ENCODE measurements at places on chromosomes 1 and 21.

DNA sequence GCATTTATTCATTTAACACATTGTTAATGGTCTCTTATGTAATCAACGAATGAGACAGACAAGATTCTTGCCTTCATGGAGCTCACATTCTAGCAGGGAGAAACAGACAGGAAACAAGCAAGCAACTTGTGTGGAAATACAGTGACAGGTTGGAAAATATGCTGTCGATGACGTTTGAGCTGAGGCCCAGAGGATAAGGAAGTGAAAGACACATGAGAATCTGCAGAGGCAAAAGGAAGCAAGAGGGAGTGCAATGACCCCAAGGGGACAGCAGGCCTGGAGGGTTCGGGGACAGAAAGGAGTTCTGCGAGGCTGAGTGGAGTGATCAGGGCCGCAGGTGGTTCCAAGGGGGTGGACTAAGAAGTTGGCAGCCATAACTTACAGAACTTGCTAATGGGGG, 60.6 kb upstream of the AKT3 start:
- no peak for DNase-seq

- DNase-seq = no peak
Observed at GRCh38 chr1:36352125-36352909, 28.9 kb upstream of the EVA1B start.

- DNase-seq = no peak
Observed at GRCh38 chr1:75725266-75725665, 757 bp downstream of the ACADM start.

GRCh38 chr1:21573475-21573874, 64.3 kb downstream of the ALPL start:
- no peak for DNase-seq

- DNase-seq = no peak
Observed at GRCh38 chr1:68558321-68559026, 61.6 kb upstream of the DEPDC1 start.

DNA sequence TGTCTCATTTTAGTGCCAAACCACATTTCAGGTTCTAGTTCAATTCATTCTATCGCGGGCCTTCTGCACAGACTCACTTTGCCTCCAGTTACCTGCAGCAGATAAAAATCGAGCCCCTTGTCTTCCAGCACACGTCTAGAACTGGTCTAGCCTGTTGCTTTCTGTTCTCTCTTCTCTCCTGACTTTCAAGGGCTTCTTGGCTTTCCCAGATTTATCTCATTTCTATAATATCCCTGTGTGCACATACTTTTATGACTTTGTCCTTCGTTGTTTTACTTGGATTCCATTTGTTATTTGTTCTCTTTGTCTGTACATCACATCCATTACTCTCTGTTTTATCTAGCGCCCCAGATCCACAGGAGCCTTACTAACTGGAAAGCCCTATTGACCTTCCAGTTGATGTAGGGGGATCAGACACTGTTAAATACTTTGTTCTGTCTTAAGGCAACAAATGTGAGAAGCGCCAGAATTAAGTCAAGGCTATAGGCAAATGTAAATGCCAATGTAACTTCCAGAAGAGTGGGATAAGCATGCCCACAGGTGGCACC, 284.5 kb upstream of the ADGRL4 start:
- no peak for DNase-seq

GRCh38 chr21:45963232-45963570, 18.4 kb upstream of the COL6A1 start:
- DNase-seq = no peak

DNA sequence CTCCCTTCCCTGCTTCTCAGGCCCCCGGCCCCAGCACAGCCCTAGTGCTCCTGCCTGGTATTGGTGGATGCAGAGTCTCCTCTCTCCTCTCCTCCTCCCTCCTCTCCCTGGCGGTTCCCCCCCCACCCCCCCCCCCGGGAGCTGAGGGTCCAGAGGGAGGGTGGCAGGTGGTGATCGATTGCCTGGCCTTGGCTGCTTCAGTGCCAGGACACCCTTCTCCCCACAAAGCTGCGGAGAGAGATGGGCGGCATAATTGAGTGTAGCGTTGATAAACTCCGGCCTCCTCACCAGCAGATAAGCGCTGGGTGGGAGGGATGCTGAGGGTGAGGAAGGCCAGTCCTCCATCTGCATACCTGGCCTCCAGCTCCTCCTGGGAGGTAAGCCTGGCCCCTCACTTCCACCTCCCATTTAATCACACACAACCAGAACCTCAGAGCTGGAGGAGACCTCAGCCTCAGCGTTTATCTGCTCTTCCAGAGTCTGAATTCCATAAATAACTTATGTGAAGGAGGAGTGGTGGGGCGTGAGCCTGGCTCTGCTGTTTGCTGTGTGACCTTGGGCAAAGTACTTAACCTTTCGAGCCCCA, 60.8 kb downstream of the LRRN2 start:
- no peak for DNase-seq

Data from HAP-1 (cell line).